ENCODE measurements at places on chromosomes 4 and X.

GRCh38 chr4:68658672-68659071 lies 11.8 kb downstream of the UGT2B15 start:
- DNase-seq: no peak

GRCh38 chr4:42543762-42544161 lies 113.1 kb downstream of the ATP8A1 start:
- DNase-seq: no peak

GRCh38 chr4:171519457-171519856 lies 293.7 kb upstream of the GALNTL6 start:
- no peak for DNase-seq

GRCh38 chrX:56796641-56797395 lies 67.8 kb downstream of the NBDY start:
- no peak for DNase-seq

DNA sequence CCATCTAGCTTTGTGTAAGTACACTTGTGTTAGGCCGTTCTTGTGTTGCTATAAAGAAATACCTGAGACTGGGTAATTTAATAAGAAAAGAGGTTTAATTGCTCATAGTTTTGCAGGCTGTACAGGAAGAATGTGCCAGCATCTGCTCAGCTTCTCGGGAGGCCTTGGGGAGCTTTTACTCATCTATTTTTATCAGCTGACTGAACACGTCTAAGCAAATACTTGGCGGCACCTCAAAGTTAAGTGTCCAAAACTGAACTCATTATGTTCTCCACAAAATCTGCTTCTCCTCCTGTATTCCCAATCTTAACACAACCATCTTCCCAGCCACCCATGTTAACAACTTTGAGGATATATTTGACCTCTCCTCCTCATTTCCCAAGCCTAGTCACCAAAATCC lies 42.4 kb upstream of the GATB start:
- no peak for DNase-seq

GRCh38 chrX:15055146-15055930 lies 182.1 kb downstream of the MOSPD2 start:
- DNase-seq: peak; percentile 2

- DNase-seq: peak; percentile 33
These were observed 78.0 kb upstream of the MAD2L1 start for GRCh38 chr4:120144634-120145033.

GRCh38 chrX:134622056-134622812 lies 36.0 kb downstream of the PLAC1 start:
- peak; percentile 65 for DNase-seq

- no peak for DNase-seq
These were observed 23.2 kb upstream of the TSPAN7 start for GRCh38 chrX:38538134-38538533.
